ENCODE measurements at places on chromosomes 5 and 9. TPM values are rescaled to one million over a fixed set of nuclear protein-coding genes. Genes with fewer than 3 reads are reported as not detected.

DNA sequence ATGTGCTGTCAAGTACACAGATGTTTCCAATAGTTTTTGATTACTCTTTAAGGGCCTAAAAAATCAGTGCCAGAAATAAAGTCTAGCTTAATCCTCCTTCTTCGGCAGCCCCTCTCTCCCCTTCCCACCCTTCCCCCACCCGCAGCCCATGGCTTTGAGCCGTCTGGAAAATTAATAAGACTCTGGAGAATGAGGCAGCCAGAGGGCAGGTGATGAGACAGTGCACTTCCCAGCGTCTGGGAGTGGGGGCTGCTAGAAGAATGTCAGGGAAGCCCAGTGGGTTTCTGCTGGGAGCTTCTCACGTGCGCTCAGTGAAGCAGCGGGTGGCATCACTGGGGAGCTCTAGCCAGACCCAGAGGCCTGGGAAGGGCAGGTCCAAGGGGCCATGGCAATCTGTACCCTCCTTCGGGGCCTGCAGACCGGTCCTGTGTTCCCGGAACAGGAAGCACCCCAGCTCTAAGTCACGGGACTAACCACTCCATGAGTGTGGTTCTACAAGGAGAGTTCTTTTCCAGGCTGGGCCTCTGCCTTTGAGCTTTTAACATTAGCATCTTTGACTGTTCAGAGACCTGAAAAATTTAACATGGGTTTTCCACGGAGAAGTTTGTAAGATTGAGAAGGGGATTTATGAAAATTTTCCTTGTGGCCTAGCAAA is 164.8 kb upstream of the OTULINL start:
- DNase-seq: no peak

GRCh38 chr9:3224931-3225330 is 300.9 kb downstream of the RFX3 start:
- no peak for DNase-seq

- no peak for DNase-seq
Measured at GRCh38 chr9:128025736-128026135, 41.4 kb downstream of the NAIF1 start.

GRCh38 chr9:80013891-80014290 is 442.1 kb downstream of the TLE4 start:
- peak; percentile 19 for DNase-seq

Gene ITK
- not detected for total RNA-seq

Gene THBS4
- 0.38 TPM for total RNA-seq

- DNase-seq: peak; percentile 43
Measured at GRCh38 chr9:136787690-136788400, 3.3 kb upstream of the TMEM141 start.
